ENCODE measurements at places on chromosomes 16 and 17. TPM values are rescaled to one million over a fixed set of nuclear protein-coding genes. Genes with fewer than 3 reads are reported as not detected.

MYO1D gene
- total RNA-seq = 5.5 TPM

NOS2 gene
- not detected for total RNA-seq

FSCN2 gene
- 0.37 TPM for total RNA-seq

CRHR1 gene
- total RNA-seq = not detected

MT1E gene
- 152 TPM for total RNA-seq

CSH1 gene
- not detected for total RNA-seq

C17orf78 gene
- total RNA-seq = not detected

KCNH6 gene
- not detected for total RNA-seq

MTMR4 gene
- 78.1 TPM for total RNA-seq

DLG4 gene
- total RNA-seq = 18.5 TPM

TOX3 gene
- not detected for total RNA-seq

C16orf96 gene
- total RNA-seq = 0.15 TPM

Measured in T-helper 1 cell treated with Interleukin-12 subunit alpha and Interleukin-12 subunit beta and Interleukin-4 antibody, amounts not matched to agents 30 ng/mL and 1 ng/mL, for 36 hours (primary cell).